ENCODE measurements at places on chromosomes 12 and 14.

DNA sequence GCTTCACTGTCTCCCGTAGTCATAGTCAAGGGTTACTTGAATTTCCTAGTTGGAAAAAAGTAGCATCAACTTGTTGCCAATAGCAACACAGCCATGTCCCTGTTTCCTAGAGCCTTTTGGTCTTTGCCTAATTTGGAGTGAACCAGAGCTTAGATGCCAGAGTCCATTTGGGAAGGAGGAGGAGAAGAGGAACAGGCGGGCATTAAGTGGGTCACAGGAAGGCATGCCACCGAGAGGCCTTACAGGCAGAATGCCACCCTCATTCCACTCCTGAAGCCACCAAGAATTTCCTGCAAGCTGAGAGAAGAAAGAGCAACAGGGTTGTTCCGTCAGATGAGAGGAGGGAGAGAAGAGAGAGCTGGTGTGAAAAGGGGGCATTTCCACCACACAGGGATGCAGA is 339.5 kb downstream of the DPF3 start:
- DNase-seq = no peak

- DNase-seq = no peak
Measured at GRCh38 chr12:49049566-49050224, 10.9 kb downstream of the KMT2D start.

GRCh38 chr12:13135371-13136178 is 32.1 kb upstream of the GSG1 start:
- peak; percentile 80 for DNase-seq

- peak; percentile 50 for DNase-seq
Measured at GRCh38 chr12:125284945-125285685, 219.9 kb downstream of the AACS start.

DNA sequence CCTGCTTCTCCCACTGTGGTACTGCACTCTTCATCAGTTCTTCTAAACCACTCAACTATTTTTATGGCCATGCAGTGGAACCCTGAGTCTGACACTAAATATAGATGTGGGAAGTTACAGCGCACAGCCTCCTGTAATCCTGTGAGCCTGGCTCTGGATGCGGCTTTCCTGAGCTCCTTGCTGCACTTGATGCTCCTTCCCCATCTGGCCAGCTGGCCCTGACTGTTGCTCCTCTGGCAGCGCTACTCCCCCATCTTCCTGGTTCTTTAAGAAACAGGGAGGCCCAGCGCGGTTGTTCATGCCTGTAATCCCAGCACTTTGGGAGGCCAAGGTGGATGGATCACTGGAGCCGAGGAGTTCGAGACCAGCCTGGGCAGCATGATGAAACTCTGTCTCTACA is 24.6 kb downstream of the IQSEC3 start:
- no peak for DNase-seq

DNA sequence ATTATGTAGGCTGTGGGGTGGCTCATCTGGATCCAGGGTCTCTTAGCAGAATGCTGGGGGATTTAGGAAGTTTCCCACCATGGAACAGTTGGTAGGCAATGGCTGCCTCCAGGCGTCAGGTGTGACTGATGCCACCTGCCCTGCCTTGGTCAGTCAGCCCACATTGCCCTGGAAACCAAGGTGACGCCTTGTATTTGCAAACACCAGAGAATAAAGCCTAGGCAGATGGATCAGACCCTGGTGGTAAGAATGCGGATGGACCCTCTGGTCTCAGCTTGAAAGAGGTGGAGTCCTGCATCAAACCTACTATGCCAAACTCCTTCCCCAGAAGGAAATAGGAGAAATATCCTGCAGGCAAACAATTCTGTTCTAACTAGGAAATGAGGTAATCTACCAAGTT is 38.2 kb downstream of the NCKAP5L start:
- DNase-seq = peak; percentile 94

DNA sequence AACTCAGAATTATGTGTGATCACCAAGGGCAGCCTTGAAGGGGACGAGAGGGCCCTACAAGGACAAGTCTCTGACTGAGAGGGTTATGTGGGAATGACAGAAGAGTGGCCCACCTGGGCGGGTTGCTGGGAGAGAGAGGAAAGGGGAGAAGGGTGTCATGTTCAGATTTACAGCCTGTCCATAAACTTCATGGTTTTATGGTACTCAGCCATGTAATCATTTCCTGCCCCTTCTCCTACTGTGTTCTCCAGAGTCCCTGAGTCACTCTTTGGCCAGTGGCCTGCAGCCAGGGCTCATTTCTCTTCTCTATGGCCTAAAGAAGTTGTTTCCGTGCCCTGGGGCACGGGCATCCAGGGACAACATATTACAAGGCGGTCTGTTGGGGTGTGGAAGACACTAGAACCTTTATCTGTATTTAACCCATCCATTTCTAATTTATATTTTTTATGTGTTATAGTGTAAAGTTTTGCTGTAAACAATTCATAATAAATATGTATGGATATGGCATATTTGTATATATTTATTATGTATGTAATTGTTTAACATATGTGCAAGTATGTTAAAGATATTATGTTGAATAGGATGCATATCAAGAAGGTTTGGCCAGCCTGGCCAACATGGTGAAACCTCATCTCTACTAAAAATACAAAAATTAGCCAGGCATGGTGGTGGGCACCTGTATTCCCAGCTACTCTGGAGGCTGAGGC is 26.9 kb downstream of the DDX47 start:
- no peak for DNase-seq

- peak; percentile 99 for DNase-seq
Measured at GRCh38 chr12:48037267-48037915, 33.1 kb upstream of the COL2A1 start.

DNA sequence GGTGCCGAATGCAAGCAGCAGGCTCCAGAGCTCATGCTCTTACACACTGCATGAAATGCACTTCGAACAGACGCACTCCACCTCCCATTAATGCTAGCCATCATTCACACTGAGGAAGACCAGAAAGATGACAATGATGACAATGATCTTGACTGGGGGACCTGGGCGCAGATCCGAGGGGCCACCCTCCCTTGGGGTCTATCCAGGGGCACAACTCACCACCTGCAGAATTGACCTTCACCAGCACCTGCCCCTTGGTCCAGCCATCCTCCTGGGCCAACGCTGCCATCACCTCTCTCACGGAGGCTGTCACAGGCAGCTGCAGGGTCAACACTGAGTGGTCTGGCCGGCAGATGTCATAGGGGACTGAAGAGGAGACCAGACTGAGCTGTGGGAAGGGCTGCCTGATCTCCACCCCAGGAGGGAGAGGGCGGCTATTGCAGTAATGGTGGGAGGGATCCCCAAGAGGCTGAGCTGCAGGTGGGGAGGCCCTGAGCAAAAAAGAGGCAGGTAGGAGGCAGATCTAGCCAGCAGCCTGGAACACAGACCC is 15.3 kb downstream of the RAPGEF3 start:
- DNase-seq = no peak
